ENCODE measurements at places on chromosomes 11 and 22. TPM values are rescaled to one million over a fixed set of nuclear protein-coding genes. Genes with fewer than 3 reads are reported as not detected.

Gene KCNJ5
- total RNA-seq = not detected

Gene FADS1
- 35.9 TPM for total RNA-seq

Gene ABCC8
- total RNA-seq = not detected

Gene APOA1
- 0.11 TPM for total RNA-seq

Gene ANKK1
- 0.06 TPM for total RNA-seq

Gene DGAT2
- total RNA-seq = 9.4 TPM

GRCh38 chr22:45692549-45692948 lies 20.9 kb downstream of the ATXN10 start:
- DNase-seq = no peak

GRCh38 chr22:49427941-49428340 lies 399.7 kb downstream of the BRD1 start:
- no peak for DNase-seq

GRCh38 chr22:50540381-50540780 lies 5.3 kb upstream of the KLHDC7B start:
- no peak for DNase-seq

DNA sequence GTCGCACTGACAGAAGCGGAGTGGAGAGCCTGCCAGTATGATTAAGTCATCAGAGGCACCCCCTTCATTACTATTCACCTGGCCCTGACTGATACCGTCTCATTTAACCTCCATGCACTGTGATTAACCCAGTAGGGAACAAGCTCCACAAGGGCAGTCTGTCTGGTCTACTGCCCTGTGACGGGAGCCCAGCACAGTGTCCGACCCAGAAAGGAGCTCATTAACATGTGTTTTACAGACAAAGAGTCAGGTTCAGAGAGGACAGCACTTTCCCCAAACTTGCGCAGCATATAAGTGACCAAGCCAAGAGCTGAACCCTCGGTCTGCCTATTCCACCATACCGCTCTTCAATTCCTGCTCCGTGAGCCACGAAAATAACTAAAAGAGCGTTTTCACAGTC lies 129.5 kb downstream of the RRAS2 start:
- no peak for DNase-seq

DNA sequence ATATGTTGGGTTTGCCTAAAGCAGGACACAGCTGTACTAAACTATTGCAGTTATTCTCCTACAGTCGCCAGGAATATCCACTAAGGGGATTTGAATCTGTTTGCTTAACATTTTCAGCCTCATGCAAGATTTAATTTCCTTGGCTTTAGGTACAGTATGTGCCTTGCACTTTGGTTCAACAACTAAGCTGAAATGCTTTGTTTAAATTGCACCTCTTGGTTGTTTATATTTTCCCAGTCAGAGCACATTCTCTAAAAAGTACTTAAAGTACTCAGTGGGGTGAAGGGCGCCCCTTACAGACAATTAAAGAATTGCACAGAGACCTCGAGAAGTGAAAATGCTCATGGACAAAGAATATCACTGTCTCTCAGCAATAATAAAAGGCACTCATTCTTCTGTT lies 107.8 kb upstream of the MTNR1B start:
- DNase-seq = no peak

GRCh38 chr11:19777039-19777376 lies 64.4 kb downstream of the NAV2 start:
- DNase-seq = peak; percentile 32

DNA sequence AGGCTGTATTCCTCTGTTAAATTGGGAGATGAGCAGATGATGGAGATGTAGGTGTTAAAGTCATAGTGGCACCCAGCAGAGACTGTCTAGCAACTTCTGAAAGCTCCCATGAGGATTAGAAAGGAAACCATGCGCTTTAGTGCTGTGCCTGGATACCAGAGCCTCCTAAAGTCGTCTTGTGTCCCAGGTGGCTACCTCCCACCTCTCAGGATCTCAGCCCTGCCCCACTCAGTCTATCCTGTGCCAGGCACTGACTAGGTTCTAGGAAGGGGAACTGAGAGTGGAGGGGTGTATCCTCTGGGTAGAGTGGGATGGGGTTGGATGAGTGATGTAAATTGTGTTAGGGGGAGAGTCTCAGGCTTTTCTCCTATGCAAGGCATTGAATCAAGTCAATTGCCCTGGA lies 60.2 kb downstream of the KIAA1671 start:
- no peak for DNase-seq

All from Daoy (cell line).